Hematopoietic multipotent progenitor cell treated with erythropoietin and hydrocortisone succinate and interleukin-3 and kit ligand, for 17 days (in vitro differentiated cells): ENCODE measurements at places on chromosomes 11 and 22.

- no peak for DNase-seq
Measured at GRCh38 chr22:24516301-24516737, 21.2 kb downstream of the UPB1 start.

DNA sequence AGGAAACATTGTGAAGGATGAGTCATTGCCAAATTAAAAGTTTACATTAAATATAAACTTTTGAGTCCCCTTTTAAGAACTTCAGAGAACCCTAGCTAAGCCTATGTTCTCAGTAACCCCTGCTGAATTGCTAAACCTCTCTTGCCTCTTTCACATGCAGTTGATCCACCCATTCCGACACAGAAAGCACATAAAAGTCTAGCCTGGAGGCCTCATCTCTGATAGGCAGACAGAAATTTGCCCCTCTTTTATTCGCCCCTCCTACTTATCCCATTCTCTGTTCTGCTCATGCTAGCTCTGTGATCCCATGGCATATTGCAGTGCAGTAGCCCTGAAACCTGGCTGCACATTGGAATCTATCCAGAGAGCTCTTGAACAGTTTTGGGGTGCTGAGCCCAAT lies 58.2 kb upstream of the PDE3B start:
- DNase-seq = no peak

GRCh38 chr11:77515483-77515882 lies 41.6 kb upstream of the PAK1 start:
- no peak for DNase-seq

DNA sequence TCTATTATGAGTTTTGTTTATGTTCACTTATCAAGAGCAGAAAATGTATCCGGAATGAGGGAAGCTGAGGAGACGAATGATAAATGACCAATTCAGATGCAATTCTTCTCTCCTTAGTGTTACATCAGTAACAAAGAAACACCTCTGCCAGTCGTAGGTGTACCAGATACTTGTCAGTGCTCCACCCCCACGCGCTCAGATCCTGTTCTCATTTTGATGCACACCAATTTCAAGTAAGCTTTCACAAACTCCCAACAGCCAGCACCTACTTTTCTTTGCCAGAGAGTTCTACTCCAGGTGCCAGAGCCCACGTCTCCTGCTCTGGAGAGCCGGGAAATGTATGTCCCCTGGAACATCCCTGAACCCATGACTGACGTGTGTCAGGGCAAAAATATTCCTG lies 43.7 kb downstream of the OR8B12 start:
- DNase-seq = no peak

DNA sequence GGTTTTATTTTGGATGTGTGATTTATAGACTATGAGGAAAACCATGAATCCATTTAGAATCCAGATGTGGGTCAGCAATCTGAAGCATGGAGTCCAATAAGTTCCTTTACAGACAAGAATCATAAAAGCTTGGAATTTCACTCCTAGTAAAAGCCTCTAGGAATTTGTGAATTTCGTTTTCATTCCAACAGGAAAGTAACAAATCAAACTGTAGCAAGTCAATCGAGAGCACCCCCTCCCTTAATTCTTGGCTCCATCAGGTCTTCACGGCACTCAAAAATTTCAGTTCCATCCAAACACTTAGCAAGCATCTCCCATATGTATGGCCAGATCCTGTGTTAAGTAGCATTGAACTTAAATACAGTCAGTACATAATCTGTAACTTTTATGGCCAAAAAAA lies 143.6 kb upstream of the POU2AF2 start:
- DNase-seq = no peak

DNA sequence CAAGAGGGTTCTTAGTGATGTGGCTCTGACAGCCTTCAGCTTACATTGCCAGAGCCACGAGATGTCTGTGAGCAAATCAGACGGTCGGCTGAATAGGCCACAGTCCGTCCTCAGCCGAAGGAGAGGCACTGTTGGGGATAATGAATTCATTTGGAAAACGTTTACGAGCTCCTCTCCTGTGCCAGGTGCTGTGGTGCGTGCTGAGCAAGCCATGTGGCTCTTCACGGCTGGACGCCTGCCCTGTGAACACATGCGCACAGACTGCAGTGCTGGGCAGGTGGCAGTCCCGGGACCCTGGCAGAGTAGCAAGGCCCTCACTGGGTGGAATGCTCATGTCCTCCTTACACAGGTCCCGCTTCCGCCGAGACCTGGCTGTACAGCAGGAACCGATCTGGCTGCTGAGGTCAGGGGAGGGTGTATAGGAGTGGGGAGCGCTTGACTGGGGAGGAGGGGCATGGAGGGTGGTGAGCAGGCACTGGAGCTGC lies 6.8 kb downstream of the TBC1D22A start:
- DNase-seq = no peak

DNA sequence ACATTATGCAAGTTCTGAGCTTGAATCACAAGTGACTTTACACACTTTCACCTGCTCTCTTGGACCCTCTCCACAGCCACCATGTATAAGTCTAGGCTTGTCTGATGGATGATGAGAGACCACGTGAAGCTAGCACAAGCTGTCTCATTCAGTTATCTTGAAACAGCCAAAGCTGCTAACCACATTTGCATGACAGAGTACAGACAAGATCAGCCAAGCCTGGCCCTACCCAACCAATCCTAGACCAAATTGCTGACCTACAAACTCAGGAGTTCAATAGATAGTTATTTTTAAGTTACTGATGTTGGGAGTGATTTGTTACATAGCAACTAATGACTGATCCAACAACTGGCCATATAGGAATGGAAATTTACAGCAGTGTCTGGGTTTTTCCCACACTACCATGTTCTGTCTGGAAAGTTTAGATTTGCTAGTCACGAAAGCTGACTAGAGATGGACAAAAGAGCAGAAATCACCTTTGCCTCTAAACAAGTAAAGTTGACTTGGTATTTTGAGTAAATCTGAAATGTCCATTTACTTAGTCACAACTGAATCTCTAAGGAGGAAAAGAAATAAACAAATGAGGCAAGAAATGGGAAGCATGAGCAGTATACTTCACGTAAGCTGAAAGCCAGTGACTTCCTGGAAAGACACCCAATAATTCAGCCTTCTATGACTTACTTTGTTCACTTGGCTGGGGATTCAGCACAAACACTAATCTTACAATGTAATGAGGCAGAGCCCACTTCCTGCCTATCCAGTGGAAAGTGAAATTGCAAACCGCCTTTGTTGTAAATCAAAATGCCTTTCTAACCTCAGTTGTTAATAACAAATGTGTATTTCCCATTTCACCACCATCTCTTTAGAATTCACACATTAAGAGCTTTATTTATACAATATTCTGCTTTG lies 101.7 kb downstream of the FAM181B start:
- no peak for DNase-seq

DNA sequence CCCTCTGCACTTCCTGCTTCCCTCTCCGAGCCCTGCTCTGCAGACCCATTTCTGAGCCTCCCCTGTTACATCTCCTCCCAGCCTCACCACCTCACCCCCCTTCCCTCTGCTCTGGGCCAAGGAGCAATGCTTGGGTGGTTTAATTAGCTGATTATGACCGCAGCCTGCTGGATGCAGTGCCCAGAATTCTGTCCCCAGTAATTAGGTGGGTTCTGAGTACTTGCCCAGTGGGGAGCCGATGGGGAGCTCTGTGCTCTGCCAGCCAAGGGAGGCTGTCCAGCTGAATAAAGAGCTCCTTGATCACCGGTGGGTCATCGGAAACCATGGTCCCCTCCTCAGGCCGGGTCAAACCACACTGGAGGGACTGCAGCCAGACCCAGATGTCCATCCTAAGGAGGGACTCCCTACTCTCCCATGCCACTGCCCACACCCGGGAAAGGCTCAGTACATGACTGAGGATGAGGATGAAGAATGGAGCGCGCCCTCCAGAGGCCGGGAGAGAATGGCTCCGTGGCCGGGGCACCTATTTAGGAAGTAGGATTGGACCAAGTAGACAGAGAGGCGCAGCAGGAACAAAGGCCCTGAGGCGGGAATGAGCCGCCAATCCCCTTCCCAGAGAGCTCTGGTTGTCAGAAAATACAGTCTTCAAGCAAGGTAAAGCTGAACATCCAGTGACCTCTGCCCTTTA lies 9.1 kb downstream of the ARRB1 start:
- no peak for DNase-seq

DNA sequence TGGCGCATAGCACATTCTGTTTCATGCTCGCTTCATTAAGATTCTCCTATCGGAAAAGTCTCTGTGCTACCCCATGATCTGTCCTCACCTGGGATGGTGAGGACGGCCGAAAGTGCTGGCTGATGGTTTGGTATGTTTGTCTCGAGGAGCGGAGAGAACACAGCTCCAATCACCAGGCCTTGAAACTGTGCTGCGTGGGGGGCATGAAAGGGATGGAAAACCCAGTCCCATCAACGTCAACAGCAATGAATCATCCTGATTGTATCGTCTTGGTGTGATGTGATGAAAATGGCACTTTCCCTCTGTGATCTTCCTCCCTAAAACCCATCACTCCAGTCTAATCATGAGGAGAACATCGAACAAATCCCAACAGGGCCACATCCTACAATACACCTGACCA lies 8.4 kb downstream of the FXYD6 start:
- DNase-seq = no peak

- DNase-seq = no peak
Measured at GRCh38 chr11:111947143-111947542, 10.0 kb downstream of the DIXDC1 start.

- DNase-seq = no peak
Measured at GRCh38 chr11:131544591-131544990, 174.2 kb downstream of the NTM start.

DNA sequence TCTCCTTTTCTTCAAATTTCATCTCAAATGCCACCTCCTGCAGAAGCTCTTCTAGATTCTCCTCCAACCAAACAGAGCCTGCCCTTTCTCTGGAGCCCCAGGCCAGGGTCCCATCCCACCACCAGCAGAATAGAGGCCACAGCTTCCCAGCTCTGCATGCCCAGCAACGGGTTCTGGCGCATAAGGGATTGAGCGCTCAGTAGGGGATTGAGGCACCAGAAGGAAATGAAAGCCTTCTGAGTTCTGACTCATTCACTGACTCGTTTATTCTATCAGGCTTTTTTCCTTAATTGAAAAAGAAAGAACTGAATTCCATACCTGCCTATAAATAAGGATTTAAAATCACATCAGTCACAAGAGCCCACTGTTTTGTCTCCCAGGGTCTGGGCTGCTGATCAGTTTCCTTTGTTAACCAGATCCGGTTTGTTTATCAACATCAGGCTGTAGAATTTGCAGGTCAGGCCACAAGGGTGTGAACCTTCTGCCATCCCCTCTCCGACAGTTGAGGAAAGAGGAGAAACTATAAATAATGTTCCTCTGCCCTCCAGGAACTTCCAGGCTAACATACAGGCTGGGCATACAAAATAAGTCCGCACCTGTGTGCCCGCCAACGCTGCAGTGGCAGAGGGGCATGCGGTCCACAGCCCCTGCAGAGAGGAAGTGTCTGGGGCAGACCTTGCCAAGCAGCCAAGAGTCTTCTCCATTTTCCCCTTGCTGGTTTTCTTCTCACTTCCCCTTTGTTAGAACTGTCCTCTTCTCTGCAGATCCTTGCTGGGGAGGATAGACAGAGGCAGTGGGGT lies 63.5 kb upstream of the PRDM11 start:
- no peak for DNase-seq

- no peak for DNase-seq
Measured at GRCh38 chr11:94181943-94182342, 53.3 kb downstream of the PANX1 start.

DNA sequence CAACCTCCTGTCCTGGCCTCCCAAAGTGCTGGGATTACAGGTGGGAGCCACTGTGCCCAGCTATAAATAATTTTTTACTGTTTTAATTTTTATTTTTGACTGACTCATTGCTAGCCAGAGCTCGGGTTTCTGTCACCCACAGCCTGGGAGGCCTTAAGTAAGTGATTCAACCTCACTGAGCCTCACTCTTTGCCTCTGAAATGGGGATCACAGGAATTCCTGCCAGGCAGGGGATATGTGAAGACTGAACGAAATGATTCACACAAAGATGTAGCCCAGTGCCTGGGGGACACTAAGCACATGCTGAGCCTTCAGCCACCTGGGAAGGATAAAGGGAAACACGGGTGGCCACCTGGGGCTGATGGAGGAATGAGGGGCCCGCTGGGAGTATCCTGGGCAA lies 3.8 kb upstream of the LRRC74B start:
- DNase-seq = no peak

DNA sequence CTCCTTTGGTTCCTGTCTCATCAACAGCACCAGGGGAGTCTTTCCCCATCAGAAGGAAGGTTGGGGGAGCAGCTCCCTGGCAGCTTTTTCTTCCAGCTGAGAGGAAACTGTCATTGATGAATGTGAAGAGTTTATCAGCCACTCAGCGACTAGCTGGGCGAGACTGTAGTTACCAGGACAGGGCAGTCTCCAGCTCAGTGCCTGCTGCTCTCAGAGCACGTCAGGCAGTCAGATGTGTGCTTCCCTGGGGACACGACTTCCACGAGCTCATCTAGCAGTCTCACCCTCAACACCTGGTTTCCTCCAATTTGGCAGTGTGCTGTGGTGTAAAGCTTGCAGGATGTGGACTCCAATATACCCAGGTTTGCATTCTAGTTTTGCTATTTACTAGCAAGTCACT lies 12.5 kb upstream of the C1QTNF4 start:
- no peak for DNase-seq

GRCh38 chr11:46249103-46249937 lies 28.1 kb upstream of the CREB3L1 start:
- peak; percentile 72 for DNase-seq

GRCh38 chr22:22168190-22168940 lies 76.2 kb upstream of the VPREB1 start:
- no peak for DNase-seq

DNA sequence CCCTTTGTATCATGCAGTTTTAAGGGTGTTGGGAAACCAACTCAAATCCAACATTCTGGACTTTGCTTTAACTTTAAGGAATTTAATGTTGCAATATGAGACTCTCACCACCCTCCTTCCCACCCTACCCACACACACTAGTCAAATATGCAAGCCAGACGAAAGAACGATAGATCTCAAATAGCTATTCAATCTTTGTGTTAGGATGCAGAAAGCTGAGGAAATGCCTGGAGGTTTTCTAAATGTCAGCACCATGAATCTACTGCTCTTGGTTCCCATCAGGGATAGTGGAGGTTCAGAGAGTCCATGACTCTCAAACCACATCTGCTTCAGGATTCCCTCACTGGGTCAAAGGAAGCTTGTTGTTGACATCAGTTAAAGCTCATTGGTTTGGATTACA lies 33.7 kb downstream of the EXPH5 start:
- no peak for DNase-seq

GRCh38 chr11:67697846-67698245 lies 23.4 kb upstream of the ALDH3B2 start:
- no peak for DNase-seq

DNA sequence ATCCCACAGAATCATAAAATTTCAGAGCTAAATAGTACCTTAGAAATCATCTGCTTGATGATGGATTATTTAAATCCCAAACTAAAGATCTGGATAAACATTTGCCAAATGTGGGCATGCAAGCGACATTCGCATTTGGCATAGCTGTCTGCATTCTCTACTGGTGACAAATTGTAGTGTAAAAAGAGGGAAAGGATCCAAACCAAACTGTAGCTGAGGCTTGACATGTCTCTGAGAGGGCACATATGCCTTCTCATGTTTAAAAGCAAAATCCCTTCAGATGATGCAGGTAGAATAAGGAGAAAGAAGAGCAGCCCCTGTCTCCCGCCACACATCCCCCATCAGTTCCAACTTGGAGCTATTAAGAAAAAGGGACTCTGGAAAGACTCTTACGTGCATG lies 257.5 kb upstream of the MTNR1B start:
- no peak for DNase-seq

GRCh38 chr11:57804466-57804865 lies 42.9 kb downstream of the CTNND1 start:
- no peak for DNase-seq
